ENCODE measurements at places on chromosomes 6 and 20. TPM values are rescaled to one million over a fixed set of nuclear protein-coding genes. Genes with fewer than 3 reads are reported as not detected.

GRCh38 chr6:29005183-29005885 lies at the start of gene ZNF311:
Gene ZNF311, minus strand, starts transcription at chr6:29005315. Its CDS starts 1,361 bp downstream, at chr6:29003954.
- peak; percentile 23 for DNase-seq

DNA sequence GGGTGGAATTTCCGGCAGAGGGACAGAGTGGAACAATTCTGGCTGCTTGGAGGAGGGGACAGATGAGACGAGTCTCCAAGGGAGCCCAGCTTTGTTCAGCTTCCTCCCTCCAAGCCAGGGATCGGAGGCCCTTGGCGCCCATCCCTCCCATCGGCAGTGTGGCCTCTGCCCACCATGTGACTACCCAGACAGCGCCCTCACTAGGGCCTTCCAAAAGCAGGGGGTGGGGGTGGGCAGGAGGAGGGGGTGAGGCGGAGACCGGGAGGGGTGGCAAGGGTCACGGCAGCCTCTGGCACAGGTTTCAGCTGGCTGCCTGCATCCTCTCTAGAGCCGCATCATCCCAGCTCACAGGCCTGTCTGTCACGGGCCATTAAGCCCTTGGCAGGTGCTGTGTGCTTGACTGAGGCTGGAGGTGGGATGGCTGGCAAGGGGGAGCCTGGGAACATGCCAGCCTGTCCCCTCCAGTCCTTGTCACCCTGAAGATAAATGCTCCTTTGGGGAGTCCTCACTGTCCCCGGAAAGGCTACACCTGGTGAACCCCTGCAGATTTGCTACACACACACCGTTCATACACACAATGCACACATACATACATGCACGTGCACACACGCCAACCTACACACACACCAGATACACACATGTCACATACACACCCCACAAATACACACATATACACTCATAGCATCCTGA lies 6.2 kb upstream of the FGD2 start:
- no peak for DNase-seq

- peak; percentile 84 for DNase-seq
Measured at GRCh38 chr6:13881621-13882165, 43.1 kb upstream of the RNF182 start.

DNA sequence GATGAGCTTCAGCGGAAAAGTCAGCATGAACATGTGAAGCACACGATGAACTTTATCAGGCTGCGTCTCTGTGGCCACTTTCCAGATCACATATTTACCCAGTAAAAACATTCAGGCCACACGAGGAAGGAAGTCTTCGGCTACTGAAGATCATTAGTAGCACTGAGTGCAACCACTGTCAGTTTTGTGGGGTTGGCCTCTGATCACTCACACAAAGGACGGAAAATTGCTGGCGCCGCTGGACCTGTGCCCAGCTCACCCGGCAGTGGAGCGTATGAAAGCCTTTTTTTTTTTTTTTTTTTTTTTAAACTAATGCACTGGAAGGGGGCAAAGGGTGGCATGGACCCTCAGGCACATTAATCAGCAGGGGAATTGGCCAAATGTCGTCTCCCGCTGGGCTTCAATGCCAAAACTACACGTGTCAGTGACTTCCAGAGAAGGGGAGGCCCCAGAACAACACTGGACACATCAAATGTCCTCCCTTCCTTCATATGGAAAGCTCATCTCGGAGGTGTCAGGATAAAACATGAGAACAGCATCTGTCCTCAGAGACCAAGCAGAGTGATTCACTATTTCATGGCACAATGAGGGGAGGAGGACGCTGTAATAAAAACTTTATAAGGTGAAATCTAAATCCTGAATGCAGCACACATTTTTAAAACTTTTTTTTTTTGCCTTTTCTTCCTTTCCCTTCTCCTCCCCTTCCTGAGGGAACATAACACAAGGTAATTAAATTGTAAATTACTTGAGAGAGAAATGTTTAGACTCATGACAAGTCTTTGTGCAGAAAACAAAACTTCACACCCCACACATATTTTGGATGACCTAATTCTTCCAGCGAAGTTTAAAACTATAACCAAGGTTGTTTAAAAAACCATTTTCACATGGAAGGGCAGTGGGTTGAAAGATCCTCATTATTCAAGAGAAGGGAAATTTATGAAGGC lies 223.4 kb downstream of the FOXC1 start:
- no peak for DNase-seq

GRCh38 chr20:58938541-58938940 lies 42.5 kb upstream of the NELFCD start:
- no peak for DNase-seq

GRCh38 chr6:17381424-17382147 lies 11.8 kb upstream of the CAP2 start:
- no peak for DNase-seq

The VWA7 gene
- 9.6 TPM for total RNA-seq

The SNX3 gene
- 102 TPM for total RNA-seq

- peak; percentile 43 for DNase-seq
Measured at GRCh38 chr6:114304304-114304887, 38.4 kb downstream of the HS3ST5 start.

The SUN5 gene
- total RNA-seq = not detected

DNA sequence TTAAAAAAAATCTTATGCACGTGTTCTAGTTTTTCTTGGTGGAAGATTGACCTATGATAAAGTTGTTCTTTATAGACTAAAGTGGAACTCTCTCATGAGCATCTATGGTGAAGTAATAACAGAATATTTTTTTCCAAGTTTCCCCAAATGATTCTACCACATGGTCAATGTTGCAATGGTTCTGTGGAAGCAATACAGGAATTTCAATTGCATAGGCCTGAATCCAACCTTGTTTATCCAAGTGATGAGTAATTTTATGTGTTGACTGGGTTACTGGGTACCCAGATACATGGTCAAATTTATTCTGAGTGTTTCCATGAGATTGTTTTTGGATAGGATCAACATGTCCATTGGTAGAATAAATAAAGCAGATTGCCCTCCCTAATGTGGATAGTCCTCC lies 581.5 kb downstream of the MMUT start:
- no peak for DNase-seq

The KHDC1L gene
- total RNA-seq = not detected

DNA sequence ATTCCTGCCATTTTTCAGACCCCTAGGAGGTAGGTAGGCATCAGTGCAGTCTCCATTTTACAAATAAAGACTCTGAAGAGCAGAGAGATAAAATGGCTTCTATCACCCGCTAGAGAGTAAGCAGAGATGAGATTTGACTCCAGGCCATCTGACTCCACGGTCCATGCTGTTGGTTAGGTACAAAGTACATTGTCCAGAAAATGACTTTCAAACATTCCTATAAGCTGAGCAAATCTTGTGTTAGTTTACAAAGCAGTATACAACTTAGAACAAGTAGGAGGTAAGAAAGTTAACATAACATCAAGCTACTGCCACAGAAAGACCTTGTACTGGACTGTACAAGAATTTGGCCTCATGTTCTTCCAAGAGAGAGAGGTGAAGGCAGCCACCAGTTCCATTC lies 14.9 kb downstream of the BTN1A1 start:
- no peak for DNase-seq

DNA sequence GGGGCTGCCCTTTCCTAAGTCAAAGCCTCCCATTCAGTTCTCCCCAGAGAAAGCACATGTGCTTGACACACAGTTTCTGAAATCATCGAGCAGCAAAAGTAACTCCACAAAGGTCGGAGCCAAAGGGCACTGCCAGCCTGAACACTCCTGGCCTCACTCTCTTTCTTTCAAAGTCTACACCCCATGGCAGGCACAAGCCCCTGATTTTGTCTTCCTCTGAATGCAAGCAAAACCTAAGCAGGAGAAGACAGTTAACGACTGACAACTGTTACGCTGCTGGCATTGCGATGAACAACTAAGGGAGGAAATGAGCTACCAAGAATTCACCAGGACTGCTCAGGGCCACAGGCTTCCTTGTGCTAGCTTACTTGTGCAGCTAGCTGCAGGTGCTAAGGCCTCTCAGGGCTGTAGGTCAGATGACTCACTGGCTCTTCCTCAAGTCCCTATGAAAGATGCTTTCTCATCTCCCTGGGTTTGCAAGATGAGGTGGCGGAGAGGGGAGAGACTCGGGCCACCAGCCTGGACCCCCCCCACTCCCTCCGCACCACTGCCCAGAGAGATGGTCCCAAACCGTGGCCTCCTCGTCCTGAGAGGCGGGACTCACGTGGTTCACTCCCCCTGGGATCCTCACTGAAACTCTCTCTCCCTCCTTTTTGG lies 208.2 kb downstream of the DLL1 start:
- DNase-seq = no peak

The ANKRD66 gene
- not detected for total RNA-seq

DNA sequence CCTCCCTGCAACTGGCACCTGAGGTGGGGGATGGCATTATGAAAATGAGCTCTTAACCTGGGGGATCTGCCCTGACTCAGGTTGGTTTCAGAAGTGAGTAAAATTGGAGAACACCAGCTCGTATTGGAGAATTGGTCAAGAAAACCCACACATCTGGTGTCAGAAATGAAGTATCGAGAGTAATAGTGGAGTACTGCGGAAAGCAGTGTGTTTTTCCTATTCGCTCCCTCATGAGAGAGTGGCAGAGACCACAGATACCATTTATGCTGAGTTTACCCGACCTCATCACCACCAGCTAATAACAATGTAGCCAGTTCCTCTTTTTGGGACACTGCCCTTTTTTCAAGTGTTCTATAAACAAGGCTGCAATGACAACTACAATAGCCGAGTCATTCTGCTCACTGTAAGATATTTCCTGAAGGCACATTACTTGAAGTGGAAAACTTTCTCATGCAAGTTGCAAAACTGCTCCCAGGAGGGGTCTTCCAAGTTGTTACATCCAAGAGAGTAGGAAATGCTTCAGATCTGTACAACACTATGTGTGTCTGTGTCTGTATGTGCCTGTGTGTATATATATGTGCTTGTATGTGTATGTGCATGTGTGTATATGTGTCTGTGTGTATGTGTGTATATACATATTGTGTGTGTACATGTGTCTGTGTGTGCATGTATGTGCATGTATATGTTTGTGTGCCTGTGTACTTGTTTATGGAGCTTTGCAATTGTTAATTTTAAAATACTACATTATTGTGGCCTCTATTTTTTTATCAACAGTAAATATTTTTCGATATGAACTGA lies 106.0 kb upstream of the CST7 start:
- DNase-seq = no peak

- DNase-seq = no peak
Measured at GRCh38 chr20:1831096-1831495, 64.1 kb upstream of the SIRPA start.

DNA sequence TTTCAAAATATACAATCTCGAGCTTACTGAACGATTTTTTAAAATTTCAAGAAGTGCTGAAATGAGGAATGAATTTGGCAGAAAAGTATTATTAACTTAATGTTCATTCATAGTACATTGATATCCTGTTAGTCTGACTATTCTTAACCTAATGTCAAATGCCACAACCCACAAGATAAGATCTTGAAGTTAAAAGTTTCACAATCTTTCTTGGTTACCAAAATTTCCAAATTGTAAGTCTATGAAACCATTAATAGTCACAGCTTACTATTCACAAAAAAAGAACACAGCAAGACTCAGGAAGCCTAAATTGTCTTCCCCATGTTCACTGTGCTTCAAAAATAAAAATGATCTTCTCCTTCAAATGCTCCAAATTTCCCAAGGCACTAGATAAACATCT lies 71.3 kb downstream of the HACE1 start:
- DNase-seq = no peak

The GTSF1L gene
- not detected for total RNA-seq

DNA sequence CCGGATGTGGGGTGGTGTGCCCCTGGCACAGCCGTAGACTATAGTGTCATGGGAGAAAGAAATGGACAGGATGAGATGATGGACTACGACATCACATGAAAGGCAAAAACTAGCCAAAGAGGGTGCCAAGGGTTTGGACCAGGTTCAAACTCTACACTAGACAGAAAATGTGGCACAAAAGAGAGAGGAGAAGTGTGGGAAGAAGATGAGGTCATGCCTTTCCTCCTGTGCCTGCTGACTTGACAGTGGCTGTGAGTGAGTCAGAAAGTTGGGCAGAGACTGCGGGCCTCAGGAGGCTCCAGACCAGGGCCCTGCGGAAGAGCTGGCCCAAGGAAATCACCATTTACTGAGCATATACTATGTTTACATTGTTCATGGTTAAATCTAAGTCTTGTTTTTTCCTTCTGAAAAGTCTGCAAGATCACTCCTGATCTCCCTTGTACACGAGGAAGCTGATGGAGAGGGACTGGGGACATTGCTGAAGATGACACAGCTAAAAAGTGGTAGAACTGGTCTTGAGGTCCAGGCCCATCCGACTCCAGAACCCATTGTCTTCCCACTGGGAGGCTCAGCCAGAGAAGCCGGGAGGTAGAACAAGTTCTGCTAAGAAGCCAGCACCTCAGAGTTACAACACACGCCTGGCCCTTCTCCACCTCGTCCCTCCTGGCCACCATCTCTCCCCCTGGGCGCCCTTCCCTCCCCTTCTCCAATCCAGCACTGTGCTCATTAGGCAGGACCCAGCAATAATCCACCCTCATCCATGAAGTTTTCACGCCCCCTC lies 35.6 kb downstream of the CNKSR3 start:
- peak; percentile 43 for DNase-seq

- DNase-seq = no peak
Measured at GRCh38 chr20:57619051-57619831, 985 bp downstream of the ZBP1 start.

The OTOR gene
- not detected for total RNA-seq

GRCh38 chr6:81818901-81819361 lies 66.5 kb upstream of the TENT5A start:
- no peak for DNase-seq

The APOM gene
- 2.9 TPM for total RNA-seq

GRCh38 chr6:14429396-14429795 lies 311.8 kb downstream of the CD83 start:
- no peak for DNase-seq

- no peak for DNase-seq
Measured at GRCh38 chr20:46420878-46421277, 14.5 kb upstream of the ELMO2 start.

DNA sequence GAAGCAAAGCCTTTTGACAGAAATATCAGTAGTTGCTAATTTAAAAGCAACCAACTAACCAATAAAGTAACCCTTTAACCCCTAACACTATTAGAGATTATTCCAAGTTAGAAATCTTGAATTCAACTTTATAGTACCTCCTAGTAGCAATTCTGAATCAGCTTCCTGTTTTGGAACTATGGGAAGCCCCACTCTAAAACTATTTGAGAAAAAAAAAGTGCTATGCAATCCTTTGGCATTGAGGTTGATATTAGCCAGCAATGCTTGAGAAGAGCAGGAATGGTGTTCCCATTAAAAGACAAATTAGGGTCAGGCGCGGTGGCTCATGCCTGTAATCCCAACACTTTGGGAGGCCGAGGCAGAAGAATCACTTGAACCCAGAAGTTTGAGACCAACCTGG lies 306.2 kb upstream of the ZFP64 start:
- no peak for DNase-seq

- DNase-seq = no peak
Measured at GRCh38 chr20:58695895-58696375, 3.3 kb downstream of the NPEPL1 start.
